Left kidney (tissue), 8 donors: ENCODE measurements at places on chromosomes 3 and 15.

GRCh38 chr3:145936971-145937370, 224.0 kb downstream of the PLOD2 start:
- DNase-seq = no peak

- DNase-seq = no peak
Observed at GRCh38 chr3:171810629-171811294, 479 bp upstream of the PLD1 start.

GRCh38 chr3:117790235-117790987, 1080.8 kb downstream of the TUSC7 start:
- no peak for DNase-seq

DNA sequence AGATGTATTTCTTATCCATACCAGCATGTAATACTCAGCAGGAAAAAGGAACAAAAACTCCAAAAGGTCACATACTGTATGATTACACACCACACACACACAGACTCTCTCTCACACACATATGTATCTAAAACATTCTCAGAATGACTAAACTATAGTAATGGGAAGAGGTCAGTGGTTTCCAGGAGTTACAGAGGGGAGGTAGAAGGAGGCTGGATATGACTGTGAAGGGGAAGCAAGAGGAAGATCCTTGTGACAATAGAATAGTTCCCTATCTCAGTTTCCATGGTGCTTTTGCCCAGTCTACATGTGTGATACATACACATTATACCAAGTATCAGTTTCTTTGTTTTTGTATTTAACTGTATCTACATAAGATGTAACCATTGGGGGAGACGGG, 190.1 kb downstream of the IL5RA start:
- no peak for DNase-seq

DNA sequence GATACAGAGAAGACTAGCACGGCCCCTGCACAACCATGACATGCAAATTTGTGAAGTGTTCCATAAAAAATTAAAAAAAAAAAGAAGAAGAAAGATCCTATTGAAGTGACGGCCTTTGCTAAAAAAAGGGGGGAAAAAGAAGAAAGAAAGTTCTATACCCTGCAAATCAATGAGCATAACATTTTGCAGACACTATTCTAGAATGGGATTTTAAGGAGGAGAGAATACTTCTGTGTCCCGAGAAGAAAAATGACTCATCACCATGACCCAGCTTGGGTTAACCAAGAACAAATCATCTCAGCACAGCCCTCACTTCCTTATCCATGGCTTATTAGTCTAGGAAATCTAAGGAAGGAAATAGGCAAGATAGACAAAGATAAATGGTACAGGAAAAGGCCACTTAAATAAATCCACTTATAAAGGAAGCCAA, 7.4 kb upstream of the SH3BP5 start:
- no peak for DNase-seq

- DNase-seq = no peak
Observed at GRCh38 chr3:44093531-44093930, 148.2 kb upstream of the TOPAZ1 start.

DNA sequence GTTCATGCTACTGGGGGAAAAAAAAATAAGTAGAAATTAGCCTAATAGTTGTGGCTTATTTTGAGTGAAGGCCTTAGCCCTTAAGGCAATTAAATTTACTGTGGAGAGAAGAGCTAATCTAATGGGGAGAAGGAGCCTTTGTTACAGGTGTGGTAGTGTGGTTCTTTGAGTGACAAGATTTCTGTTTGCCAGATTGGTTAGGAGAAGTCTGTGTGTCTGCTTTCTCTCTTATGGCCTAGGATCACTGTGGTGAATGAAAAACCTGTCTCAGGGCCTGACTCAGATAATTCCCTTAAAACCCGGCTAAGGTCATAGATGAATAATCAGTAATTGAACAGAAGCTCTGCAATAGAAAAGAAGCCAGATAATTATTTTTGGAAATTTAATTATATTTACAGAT, 27.0 kb downstream of the OPA1 start:
- no peak for DNase-seq

- peak; percentile 57 for DNase-seq
Observed at GRCh38 chr15:90001683-90002427, 731 bp downstream of the ZNF710 start.

DNA sequence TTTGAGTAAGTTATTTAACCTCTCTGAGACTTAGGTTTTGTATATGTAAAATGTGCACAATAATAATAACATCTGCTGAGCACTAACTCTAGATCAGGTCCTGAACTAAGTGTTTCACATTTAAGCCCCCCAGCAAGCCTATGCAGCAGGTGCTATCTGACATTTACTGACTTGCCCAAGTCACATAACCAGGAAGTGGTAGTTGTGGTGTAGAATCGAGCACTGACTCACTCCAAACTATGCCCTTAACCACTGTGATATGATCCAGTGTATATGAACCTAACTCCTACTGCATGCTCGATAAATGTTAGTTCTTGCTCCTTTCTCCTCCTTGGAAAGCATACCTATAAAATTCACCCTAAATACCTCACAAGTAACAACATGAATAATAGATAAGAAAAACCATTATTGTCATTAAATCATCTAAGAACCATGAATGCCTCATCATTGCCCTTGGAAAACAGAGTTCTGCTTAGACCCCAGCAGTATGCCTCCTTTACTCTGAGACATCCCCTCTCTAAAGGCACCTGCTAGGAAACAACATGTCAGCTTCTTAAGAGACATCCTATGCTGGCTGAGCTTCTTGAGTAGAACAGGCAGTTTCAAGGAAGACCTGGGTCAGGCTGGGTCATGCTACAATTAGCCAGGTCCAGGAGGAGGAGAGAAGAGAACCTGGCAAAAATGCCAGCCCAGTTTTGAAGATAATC, 3.0 kb upstream of the SHC4 start:
- DNase-seq = no peak

GRCh38 chr15:73240866-73241499, 127.8 kb downstream of the HCN4 start:
- peak; percentile 72 for DNase-seq

GRCh38 chr3:101038393-101038792, 45.2 kb upstream of the ABI3BP start:
- no peak for DNase-seq

DNA sequence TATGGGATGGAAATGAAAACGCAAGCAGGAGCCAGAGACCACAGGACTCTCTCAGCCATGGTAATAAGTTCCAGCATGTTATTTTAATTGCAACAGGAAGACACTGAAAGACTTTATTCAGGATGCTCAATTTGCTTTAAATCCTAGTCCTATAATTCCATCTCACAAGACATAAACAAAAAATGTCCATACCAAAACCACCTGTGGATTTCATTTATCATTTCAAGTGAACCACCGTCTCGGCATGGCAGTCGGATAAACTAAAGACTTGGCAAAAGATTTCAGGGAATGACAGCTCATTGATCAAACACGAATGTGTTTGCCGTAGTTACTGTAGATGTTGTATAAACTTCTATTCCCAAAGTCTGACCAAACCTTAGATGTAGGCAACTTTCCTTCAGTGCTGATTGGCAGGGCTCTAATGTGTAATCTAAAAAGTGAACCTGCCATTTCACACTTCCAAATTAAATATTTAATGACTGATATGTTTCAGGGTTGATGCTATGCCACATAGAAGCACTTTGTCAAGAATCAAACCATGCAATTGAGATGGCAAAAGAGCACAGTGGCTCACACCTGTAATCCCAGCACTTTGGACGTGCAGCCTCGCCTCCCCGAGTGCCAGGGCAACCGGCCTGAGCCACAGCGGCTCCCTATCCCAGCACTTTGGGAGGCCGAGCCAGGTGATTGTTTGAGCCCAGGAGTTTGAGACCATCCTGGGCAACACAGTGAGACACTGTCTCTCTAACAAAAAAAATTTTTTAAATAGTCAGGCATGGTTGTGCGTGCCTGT, 331.7 kb downstream of the MAGI1 start:
- no peak for DNase-seq
